ENCODE measurements at places on chromosomes 5 and 9.

GRCh38 chr9:86637515-86637914 is 283.3 kb upstream of the TUT7 start:
- DNase-seq: no peak

GRCh38 chr9:96680812-96681499 is 25.8 kb upstream of the PRXL2C start:
- no peak for DNase-seq

DNA sequence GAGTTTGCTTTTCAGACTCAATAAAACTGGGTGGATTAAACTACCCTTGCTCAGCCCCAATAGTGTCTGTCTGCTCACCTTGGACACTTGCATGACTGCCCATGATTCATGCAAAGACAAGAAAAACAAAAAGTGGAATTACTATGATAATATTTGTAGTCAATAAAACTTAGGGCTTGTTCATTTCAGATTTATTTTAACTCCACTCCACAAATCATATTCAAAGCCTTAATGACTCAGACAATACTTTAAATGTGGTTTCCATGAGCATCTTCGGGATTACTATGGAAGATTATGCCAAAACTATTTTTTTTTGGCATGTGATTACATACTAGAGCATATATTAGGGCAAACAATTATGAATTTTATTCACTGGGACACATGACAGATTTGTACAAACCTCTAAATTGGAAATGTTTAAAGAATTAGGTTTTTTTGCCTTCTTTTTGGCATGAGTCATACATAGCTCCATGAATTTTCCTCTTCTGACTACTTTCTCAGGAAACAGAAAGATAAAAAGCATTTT is 468.9 kb downstream of the ACTL7B start:
- DNase-seq: no peak

GRCh38 chr9:98368366-98369065 is 113.1 kb upstream of the TBC1D2 start:
- no peak for DNase-seq

DNA sequence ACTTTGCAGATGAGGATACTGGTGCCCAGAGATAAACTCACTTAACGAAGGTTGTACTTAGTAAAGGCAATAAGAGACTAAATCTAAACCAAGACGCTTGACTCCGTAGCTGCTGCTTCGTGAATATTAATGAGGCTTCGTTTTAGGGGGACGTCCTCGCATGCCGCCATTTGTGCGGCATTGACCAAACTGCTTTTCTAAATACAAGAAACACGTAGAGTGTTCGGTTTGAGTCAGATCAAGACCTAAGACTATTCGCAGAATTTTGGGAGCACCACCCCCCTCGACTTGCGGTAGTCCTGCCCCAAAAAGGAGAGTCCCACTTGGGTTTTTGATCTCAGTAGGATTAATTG is 1.1 kb downstream of the NPM1 start:
- no peak for DNase-seq

Measured in NCI-H1694 treated with DMSO at 0.1 percent for 48 hours (cell line).